ENCODE measurements at places on chromosomes 13 and 19. TPM values are rescaled to one million over a fixed set of nuclear protein-coding genes. Genes with fewer than 3 reads are reported as not detected.

The AZU1 gene
- total RNA-seq, result 0.15 TPM

The SYDE1 gene
- 17.3 TPM for total RNA-seq

The CDKN2D gene
- total RNA-seq, result 6.5 TPM

The MRI1 gene
- total RNA-seq, result 12.6 TPM

The AMH gene
- 16.0 TPM for total RNA-seq

The ZSCAN1 gene
- not detected for total RNA-seq

The VSTM1 gene
- total RNA-seq, result 0.47 TPM
